ENCODE measurements at places on chromosomes 13 and 19.

GRCh38 chr13:91513790-91514189 is 115.4 kb downstream of the GPC5 start:
- DNase-seq, result no peak

- DNase-seq, result no peak
Measured at GRCh38 chr13:108621462-108621861, 7.9 kb upstream of the MYO16 start.

DNA sequence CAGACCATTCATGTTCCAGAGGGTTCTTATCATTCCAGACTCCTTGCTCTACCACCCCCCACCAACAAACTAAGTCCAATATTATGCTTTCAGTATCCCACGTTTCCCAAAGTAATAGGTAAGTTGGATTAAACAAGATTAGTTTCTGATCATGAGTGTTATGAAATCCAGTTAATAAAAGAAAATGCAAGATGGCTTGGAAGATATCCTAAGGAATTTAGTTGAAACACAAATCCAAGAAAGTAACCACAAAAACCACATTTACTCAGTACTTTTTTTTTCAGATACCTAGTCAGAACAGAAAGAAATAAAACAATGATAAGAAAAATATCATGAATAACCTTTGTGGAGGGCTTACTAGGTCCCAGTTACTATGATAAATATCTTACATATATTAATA is 119.4 kb upstream of the MIR17HG start:
- no peak for DNase-seq

- no peak for DNase-seq
Measured at GRCh38 chr13:73610799-73611592, 523.2 kb downstream of the KLF12 start.

DNA sequence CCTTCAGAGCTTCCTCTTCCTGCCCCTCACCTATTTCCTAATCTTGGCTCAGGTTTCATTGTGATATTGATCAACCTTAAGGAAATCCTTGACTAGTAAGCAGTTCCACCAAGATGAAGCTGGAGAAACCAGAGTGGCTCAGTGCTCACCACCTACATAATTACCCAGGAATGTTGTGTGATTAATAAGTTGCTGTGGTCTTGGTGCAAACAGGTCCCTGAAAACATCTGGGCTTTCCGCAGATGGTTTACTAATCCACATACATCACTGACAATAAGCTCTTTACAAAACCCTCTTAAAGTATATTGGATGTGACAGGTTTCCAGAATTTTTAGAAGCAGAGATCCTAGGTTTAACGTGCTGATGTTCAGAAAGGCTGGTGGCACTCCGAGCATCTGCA is 8.6 kb upstream of the SERP2 start:
- no peak for DNase-seq
